ENCODE measurements at places on chromosomes 5 and 9.

DNA sequence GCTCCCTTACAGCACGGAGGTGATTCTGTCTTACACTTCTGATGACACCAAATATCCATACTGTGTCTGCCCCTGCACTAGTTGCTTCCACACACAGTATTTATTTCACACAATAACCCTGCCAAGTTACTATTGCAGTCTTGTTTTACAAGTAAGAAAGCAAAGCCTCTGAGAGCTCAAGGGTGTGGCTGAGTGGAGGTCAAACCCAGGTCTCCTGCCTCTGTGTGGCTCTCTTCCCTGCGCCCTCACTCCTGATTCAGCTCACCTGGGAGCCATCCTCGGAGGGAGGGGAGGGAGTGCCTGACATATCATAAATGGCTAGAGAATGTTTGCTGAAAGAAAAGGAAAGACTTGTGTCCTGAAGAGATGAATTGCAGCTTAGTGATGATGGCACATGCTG lies 41.0 kb downstream of the MVB12B start:
- DNase-seq = no peak

GRCh38 chr9:107872457-107873192 lies 383.1 kb upstream of the KLF4 start:
- DNase-seq = no peak

GRCh38 chr5:95382801-95383200 lies 8.4 kb upstream of the FAM81B start:
- no peak for DNase-seq

DNA sequence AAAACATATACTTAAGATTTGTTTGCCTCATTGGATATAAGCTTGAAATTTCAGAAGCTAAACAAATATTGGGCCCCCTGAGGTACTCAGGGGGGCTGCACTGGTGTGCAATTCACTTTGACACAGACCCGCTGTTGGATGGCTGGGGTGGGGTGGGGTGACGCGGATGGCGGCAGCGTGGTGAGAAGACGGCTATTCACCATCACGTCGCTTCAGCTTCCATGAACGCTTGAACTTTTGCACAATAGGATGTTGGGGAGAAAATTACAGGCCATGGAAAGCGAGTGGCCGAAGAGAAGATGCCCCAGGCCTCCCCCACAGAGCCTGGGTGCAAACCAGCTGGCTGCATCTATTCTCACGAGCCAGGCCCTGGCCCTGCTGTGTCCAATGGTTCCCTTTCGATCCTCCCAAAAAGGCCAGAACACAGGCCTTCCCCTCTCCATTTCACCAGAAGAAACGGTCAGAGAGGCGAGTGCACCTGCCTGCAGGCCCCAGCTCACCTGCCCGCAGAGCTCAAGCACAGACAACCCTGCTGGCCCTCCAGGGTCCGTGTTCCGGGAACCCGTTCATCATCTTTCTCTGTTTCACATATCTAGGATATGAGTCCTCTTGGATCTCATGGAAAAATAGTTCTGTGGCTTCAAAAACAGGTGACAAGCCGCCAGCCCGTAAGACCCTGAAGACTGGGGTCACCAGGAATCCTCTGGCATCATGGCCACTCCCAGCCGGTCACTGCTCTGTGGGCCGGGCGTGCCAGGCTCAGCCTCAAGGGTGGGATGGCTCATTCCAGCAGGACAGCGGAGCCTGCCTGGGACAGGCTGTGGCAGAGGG lies 46.8 kb upstream of the SARDH start:
- DNase-seq = no peak

- DNase-seq = no peak
These were observed 71.1 kb downstream of the EHMT1 start for GRCh38 chr9:137689745-137690529.

GRCh38 chr9:126233175-126233574 lies 93.5 kb upstream of the MVB12B start:
- DNase-seq = no peak

DNA sequence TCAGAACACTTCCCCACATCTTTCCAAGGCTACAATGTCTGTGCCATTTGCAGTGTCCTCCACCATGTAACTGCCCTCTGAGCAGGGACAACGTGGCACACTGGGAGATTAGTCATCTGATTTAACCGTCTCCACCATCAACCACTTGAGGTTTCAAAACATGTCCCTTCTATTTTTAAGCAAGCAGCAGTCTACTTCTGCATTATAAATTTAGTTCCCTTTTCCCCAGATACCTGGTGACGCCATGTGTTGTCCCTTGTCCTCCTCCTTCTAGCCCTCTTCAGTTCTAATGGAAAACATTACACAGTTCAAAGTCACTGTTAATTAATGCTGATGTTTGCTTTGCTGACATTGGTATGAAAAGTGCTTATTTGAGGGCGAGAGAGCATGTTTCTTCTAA lies 52.8 kb downstream of the ATP10B start:
- no peak for DNase-seq

- no peak for DNase-seq
These were observed 28.1 kb upstream of the SPINK4 start for GRCh38 chr9:33211695-33212393.

GRCh38 chr9:137190315-137190856 lies 1.9 kb downstream of the SSNA1 start:
- DNase-seq = no peak
